CD4-positive, alpha-beta T cell treated with Interleukin-15 for 4 hours (primary cell): ENCODE measurements at places on chromosomes 1 and 21.

DNA sequence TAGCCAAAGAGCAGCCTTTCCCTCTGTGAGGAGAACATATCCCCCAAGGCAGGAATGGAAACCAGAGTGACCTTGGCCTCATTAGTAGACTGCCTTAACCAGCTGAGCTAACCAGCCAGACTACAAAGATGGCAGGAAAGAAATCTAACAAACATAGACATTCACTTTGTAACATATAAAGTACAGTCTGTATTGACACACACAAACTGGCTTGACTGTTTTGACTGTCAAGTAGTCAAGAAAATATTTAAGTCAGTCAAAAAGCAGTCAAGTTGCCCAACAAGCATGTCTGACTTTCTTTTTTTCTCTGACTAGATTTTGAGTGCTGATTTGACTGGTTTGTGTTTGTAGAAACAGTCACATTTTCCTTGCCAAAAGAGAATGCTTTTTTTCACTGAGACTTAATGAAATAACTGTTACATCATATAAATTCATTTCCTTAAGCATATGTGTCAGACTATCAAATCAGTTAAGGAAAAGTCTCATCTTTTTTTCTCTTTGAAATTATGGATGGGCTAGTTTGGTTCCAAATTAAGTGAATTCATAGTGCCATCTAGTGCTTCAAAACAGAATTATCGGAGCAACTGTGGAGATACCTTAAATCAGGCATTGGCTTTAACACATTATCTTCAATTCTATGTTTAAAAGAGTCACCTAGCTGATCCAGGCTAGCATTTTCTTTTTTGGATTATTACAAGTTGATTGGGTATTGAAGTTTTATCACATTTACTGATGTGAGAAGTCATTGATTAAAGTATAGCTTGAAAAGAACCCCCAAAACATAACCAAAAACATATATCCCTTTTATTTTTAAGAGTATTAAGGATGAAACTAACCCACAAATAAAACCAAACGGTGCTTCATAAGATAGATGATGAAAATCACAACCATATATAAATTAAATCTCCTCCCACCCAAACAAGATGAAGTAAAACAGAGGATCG, 75.0 kb downstream of the ATP6V1G3 start:
- peak; percentile 57 for DNase-seq

GRCh38 chr1:183569141-183569540, 21.1 kb downstream of the NCF2 start:
- DNase-seq = no peak

- no peak for DNase-seq
These were observed 31.9 kb downstream of the PEX14 start for GRCh38 chr1:10506677-10507047.

- no peak for DNase-seq
These were observed 2.5 kb downstream of the SDC3 start for GRCh38 chr1:30905916-30906620.

- no peak for DNase-seq
These were observed 42.9 kb downstream of the SEC22B start for GRCh38 chr1:120133228-120133927.

DNA sequence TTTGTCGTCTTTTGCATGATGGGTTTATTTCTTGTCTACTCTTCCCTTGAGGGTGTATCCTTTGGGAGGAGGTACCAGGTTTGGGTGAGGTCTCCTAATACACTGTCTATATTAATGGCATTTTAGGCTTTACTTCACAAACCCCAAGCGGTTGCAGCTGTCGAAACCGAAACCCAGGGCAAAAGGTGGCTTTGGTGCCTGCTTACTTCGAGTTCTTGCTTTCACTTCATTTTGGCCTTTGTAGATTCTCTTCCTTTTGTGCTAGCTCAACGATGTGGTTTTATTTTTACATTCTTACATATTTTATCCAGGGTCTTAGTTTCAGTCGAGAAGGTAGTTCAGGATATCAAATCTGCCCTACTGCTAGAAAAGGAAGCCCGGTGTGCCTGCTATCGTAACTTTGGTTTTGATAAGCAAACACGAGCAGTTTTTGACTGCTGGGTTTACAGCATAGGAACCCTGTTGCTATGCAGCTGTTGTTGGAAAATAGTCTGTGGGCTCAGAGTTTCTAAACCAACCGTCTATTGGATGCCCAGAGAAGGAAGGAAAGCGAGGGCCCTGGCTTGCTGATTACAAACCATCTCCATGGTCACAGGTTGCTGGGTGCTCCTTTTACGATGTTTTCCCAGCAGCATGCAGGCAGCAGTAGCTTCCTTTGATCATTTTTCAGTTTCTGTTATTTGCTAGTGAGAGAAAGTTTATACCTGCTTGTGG, 9.8 kb upstream of the TSPAN2 start:
- DNase-seq = peak; percentile 93

DNA sequence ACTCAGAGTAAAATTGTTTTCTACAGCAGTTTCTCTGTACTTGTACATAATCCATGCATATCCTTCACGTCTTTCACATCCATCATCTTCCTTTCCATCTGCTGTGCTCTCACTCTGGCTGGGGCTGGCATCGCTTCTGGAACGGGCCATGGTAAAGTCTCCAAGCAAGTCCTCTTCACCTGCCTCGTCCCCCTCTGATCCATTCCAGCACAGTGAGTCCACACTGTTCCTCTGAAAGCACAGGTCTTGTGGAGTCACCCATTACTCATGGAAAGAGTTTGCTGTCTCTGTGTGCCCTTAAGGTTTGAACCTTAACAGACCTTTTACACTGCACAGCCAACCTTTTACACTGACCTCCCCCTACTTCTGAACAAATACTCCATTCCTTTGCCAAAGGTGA, 313.6 kb downstream of the ASTN1 start:
- no peak for DNase-seq

DNA sequence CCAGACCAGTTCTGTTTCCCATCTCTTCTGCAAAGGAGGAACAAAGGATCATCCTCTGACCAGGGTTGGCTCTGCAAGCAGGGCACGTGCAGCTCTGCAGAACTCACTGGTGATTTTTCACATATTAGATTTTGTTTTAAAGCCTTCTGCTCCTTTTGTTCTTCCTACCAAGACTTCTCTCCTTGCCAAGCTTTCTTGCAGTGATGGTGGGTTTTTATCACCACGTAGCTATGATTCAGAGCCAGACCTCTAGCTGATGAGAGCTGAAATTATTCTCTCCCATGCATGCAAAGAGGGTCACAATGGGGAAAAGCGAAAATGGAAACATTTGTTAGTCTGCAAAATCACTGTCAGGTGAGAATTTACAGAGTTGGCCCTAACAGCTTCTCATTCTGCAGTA, 225.2 kb downstream of the KCNH1 start:
- no peak for DNase-seq

- DNase-seq = no peak
These were observed 55.0 kb downstream of the PEX14 start for GRCh38 chr1:10529765-10530164.

DNA sequence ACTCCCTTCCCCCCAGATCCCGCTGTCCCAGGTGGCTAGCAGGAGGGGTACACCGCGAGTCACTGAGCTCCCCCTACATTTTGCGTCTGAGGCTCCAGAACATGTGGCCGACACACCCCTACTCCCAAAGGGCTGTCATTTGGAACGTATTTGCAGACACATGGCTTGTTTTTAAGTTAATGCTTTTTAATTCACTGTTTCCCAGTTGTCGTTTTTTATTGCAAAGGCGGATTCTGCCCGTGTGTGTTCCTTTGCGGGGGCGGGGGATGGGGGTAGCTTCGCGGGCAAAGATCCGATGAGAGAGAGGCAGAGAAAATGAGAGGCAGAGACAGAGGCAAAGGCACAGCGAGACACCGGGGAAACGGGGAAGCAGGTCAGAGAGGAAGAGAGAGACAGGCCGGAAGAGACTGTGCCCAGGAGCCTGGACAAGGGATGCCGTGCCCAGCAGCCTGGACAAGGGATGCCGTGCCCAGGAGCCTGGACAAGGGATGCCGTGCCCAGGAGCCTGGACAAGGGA, 270.2 kb downstream of the FOXD2 start:
- no peak for DNase-seq

- DNase-seq = no peak
These were observed 2.5 kb downstream of the AGL start for GRCh38 chr1:99852648-99853047.

DNA sequence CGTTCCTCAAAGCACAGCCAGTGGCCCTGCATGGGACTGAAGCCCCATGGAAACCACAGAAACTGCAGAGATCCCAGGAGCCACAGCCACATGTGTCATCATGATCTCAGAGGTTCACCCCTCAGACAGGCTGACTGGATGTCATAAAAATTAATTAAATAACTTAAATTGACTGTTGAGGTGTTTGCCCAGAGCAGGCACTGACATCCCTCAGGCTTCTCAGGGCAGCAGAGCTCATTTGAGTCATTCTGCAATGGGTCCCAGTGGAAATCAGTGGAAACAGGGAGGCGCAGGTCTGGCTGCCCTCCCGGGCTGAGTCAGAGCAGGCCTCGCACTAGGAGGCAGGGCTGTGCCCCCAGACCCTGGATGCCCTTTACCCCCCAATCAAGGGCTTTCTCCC, 135.1 kb downstream of the CDC7 start:
- DNase-seq = no peak

- no peak for DNase-seq
These were observed 261.4 kb downstream of the CTH start for GRCh38 chr1:70672442-70672888.

- no peak for DNase-seq
These were observed 33.1 kb downstream of the NPHP4 start for GRCh38 chr1:5959087-5959486.
